ENCODE measurements at places on chromosomes 1 and 21.
A peak's percentile ranks its signal among the peaks of the same experiment; 100 is the strongest.

- peak; percentile 71 for DNase-seq
These were observed 4.9 kb upstream of the B4GALT3 start for GRCh38 chr1:161182214-161182613.

GRCh38 chr1:31938184-31938975 lies at the start of gene PTP4A2:
PTP4A2 (minus strand) TSS chr1:31938368; CDS start chr1:31919065, 19,303 bp downstream.
- DNase-seq: peak; percentile 90

GRCh38 chr1:219621047-219621786 lies 8.3 kb upstream of the ZC3H11B start:
- DNase-seq: no peak

- no peak for DNase-seq
These were observed 139.6 kb downstream of the IGSF21 start for GRCh38 chr1:18247151-18247550.

DNA sequence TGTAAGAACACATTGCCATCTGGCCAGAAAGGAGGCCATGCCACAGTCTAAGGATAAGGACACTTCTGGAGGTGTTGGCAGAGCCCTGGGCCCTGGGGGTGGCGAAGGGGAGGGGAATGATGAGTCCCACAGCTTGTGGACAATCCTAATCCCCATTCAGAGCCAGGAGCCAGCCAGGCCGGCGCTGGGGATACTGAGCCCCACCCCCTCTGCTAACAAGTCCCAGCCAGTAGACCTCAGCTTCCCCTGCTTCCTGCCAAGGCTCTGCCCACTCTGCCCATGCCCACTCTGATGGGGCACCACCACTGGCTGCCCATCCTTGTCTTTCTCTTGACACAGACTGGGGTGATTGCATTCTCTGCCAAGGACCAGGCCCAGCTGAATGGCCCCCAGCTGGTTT lies 71.9 kb downstream of the NAV1 start:
- no peak for DNase-seq

DNA sequence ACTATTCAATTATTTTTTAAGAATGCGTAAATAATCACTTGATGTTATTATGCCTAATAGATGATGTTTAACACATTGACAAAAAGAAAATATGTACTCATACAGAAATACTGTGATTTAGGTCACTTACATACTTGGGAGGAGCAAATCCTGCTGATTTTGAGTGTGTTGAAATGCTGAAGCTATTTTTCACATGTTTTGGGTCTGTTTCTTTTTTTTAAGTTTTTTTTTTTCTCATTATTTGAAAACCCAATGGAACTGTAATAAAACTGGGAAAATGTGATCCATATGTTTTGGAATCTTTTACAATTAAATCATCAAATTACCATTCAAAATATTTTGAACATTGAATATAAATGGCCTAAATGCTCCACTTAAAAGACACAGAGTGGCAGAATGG lies 366.2 kb upstream of the ADAMTS5 start:
- no peak for DNase-seq

DNA sequence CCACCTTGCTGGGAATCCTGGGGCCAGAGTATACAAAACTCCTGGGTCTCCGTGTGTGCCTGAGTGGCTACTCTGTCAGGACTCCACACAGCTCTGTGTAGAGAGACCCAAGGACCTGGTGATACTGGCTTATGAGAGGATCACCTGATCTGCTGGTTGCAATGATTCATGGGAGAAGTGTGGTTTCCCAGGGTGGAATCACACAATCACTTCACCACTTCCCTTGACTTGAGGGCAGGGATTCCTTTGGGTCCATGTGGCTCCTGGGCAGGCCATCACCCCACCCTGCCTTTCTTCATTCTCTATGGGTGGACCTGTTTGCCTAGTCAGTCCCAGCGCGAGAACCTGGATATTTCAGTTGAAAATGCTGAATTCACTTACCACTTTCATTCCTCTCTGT lies 13.3 kb downstream of the PRSS38 start:
- no peak for DNase-seq

DNA sequence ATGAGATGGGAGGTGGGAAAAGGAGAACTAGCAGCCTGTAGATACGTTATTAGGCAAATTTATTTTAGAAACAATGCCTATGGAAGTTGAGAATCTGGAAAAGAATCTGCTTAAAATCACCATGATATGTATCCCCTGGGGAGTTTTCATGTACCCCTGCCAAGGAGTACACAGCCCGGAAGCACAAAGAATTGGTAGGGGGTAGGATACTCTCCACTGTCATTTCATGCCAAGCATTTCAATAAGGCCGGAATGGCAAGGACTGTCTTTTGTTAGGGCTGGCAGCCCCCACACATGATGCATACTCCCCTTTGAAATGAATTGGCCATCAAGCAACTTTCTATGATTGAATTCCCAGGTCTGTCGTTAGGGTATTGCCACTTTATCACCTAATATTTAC lies 111.5 kb upstream of the APP start:
- no peak for DNase-seq

- DNase-seq: no peak
These were observed 180.2 kb downstream of the HIVEP3 start for GRCh38 chr1:41738475-41738874.

DNA sequence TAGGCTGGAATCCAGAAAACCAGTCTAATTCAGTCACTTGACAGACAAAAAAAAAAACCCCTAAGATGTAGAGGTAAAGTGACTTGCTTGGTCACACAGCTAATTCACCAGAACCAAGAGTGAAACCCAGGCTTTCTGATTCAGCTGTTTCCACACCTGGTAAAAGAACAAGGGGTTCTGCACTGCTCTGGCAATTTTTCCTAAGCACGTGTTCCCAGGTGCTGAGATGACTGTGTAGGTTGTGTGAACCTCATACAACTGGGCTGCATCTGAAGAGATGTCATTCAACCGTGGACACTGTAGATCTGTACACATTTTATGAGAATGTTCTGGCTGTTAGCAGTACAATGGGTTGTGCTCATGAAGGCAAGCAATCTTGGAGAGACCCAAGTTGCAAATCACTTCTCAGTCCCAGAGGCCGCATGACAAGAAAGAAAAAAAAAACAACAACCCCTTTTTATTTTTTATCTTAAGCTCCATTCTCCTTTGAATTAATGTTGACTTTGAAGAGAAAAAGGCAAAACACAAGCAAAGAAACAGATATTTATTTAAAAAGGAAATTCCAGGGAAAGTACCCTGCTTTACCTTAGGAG lies 95.4 kb downstream of the INTS7 start:
- DNase-seq: peak; percentile 53

DNA sequence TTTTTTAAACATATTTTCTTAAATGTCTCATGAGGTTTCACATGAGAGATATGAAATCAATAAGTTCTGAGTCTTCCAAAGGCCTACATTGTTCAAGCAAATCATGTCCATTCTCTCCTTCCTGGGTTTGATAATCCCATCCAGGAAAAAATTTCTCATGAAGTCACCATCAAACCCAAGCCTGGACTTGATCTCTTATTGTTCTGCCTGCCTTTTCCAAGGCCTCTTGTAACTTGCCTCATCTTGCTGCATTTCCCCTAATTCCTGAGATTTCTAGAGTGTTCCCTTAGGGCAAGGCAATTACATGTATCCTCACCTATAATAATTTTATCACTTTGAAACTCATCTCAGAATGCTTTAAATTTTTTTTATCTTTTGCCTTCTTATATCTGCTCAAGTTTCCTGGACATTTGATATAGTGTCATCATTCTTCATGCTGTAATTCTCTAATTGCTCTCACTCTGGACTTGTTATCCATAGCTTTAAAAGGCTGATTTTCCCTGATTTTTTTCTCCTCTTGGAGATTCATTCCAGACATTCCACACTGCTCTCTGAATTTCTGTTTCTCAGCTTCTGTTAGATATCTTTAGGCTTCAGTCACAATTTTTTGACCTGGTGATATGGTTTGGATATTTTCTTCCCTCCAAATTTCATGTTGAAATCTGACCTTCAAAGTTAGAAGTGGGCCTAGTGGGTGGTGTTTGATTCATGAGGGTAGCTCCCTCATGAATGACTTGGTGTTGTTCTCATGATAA lies 126.4 kb downstream of the LRRC7 start:
- DNase-seq: no peak

- DNase-seq: no peak
These were observed 11.8 kb upstream of the ARHGEF2 start for GRCh38 chr1:155990005-155990739.

DNA sequence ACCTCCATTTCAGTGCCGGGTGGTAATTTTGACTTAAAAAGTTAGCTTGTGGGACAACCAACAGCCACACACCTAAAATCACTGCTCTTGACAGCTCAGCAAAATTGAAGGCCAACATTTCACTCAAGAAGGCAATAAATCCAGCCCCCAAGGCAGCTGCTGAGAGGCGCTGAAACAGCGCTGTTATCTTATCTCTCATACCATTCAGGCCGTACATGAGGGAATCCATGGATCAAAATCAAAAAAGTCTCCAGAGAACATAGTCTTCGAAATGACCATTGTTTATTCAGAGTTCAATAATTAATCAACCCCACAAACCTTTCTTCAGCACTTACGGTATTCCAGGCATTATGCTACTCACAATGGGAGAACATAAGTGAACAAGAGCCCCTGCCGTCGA lies 38.5 kb downstream of the ZBTB18 start:
- no peak for DNase-seq

DNA sequence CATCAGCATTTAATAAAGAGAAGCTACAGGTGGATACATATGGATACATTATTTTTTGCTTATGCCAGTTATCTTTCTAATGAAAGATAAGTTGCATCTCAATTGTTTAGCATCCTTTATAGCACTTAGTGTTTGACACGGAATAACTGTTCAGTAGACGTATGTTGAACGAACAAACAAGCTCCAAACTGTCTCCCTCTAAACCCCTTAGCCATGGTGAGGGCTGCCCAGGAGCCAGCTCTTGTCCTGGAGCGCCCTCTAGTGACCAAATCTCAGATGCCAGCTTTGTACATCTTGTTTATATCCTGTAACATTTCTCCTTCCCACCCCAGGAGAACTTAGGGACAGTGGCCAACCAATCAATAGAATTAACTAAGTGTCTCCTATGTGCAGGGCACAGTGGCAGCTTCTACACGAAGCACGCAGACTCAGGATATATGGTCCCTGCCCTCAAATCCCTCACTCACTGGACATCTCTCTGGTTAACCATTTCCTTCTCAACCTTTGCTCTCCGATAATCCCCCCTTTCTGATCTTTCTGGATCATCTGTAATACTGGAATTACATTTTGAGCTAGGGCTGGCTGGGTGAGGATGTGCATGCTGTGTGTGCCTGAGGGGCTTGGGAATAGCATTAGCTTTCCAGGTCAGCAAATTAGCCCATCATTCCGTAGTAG lies 22.9 kb downstream of the KCNA10 start:
- peak; percentile 85 for DNase-seq

GRCh38 chr1:93549131-93549530 lies 101.2 kb downstream of the FNBP1L start:
- DNase-seq: no peak

- DNase-seq: no peak
These were observed 1.4 kb upstream of the ARHGEF2 start for GRCh38 chr1:155979597-155980343.

DNA sequence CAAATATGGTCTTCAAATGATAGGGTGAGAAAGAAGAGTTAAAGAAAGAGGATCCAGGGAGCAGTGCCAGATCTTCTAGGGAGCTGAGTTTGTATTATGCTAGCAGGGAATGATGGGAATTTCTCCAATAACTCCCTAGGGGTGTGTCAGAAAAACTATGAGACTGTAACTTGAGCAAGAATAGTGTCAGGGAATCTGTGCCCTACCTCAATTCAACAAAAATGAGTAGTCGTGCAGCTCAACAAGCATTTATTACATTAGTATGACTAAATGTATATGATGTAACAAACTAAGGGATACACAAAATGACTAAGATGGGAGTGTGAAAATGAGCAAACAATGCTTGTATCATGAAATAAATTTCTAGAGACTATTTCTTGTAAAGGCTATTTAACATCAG lies 24.2 kb downstream of the SPAG17 start:
- DNase-seq: no peak

DNA sequence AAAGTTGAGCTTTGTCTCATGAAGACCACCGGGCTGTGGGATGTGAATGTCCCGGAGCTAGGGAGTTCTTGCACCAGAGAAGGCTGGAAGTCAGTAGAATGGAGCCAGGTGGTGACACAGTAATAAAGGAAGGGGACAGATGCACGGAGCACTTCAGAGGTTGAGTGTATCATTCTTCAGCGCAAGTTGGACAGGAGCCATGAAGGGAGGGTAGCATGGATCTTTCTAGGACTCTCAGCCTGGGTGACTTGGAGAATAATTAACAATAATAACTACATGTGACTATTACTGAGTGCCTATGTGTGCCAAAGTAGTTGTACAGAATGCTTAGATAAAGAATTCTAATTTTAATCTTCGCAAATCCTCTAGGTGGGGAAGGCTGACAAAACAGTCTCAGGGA lies 258.7 kb upstream of the AJAP1 start:
- DNase-seq: no peak

GRCh38 chr1:113780374-113781146 lies 21.3 kb upstream of the PHTF1 start:
- DNase-seq: no peak

GRCh38 chr1:221675880-221676800 lies 65.7 kb downstream of the DUSP10 start:
- no peak for DNase-seq

DNA sequence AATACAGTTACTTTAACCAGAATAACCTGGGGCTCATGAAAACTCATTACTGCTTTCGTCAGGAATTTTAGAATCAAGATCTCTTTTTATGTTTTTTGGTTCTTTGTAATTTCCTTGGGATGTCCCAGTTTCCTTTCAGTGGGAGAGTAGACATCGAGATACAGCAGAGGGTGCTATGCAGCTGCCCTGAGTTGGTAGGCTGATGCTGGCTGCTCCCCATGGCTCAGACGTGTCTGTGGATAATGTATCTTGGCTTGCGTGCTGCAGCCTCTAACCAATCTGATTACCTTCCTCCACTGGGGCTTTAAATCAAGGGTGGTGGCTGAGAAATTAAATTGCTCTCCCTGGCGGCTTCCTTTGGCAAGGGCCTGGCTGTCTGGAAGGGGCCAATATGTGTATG lies 253.7 kb downstream of the CACNA1E start:
- DNase-seq: no peak

DNA sequence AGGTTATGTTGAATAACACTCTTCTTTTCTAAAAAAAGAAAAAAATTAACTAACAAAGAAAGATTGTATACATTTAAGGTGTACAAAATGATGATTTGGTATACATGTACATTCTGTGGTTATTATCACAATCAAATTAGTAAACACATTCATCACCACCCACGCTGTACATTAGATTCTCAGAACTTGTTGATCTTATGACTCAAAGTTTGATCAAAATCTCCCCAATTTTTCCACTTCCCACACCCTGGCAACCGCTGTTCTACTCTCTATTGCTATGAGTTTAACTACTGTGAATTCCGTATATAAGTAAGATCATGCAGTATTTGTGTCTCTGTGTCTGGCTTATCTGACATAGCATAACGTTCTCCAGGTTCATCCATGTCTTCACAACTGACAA lies 469.5 kb upstream of the CHRM3 start:
- no peak for DNase-seq

- no peak for DNase-seq
These were observed 238.6 kb downstream of the TRABD2B start for GRCh38 chr1:47758341-47759250.

- DNase-seq: no peak
These were observed 8.0 kb downstream of the FCAMR start for GRCh38 chr1:206962272-206962671.
